ENCODE measurements at places on chromosomes 1 and 21. TPM values are rescaled to one million over a fixed set of nuclear protein-coding genes. Genes with fewer than 3 reads are reported as not detected.

- DNase-seq, result no peak
These were observed 11.4 kb downstream of the THBS3 start for GRCh38 chr1:155196103-155196892.

- no peak for DNase-seq
These were observed 8.7 kb downstream of the ETS2 start for GRCh38 chr21:38814126-38815059.

DNA sequence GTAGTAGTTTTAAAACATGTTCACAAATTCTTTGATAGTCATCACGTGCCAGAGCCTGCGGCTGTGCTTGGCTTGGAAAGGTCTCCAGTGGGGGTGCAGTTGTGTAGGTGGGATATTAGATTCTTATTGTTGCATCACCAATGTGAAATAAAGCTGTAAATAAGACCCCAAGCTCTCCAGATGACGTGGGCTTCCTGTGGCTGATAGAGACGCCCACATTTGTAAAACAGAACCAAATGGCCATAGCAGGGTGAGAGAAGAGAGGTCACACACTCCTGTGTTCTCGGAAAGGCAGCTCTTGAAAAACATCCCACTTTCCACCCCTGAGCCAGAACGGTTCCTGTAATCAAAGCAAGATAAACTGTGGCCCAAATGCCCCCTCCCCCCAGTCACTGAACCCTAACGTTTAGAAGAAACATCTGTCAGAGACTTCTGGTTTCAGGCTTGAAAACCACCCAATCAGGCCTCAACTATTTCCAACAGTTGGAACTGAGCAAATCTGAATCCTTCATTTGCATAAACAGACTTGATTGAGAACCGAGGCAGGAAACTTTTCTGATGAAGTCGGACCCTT is 6.6 kb upstream of the NTPCR start:
- no peak for DNase-seq

The APCS gene
- not detected for total RNA-seq

GRCh38 chr21:38527737-38528136 is 29.5 kb upstream of the ERG start:
- no peak for DNase-seq

Data from activated CD8-positive, alpha-beta T cell treated with anti-CD3 and anti-CD28 coated beads, Interleukin-2, amount 10 ng/mL, durations not matched to agents 7 days and 5 days (primary cell).